ENCODE measurements at places on chromosomes 6 and 20. TPM values are rescaled to one million over a fixed set of nuclear protein-coding genes. Genes with fewer than 3 reads are reported as not detected.
A peak's percentile ranks its signal among the peaks of the same experiment; 100 is the strongest.

GRCh38 chr6:30981942-30982772, 1.4 kb upstream of the MUC21 start:
- no peak overlapping the region for H3K4me3 ChIP-seq
- H3K36me3 ChIP-seq, result no peaks in the 10 kb centered on the region
- no peak overlapping the region for H3K27ac ChIP-seq
- DNase-seq, result no peak
- peaks cover 58% of the 10 kb centered on the region for H3K27me3 ChIP-seq

RIPOR3 gene
- not detected for total RNA-seq

DNA sequence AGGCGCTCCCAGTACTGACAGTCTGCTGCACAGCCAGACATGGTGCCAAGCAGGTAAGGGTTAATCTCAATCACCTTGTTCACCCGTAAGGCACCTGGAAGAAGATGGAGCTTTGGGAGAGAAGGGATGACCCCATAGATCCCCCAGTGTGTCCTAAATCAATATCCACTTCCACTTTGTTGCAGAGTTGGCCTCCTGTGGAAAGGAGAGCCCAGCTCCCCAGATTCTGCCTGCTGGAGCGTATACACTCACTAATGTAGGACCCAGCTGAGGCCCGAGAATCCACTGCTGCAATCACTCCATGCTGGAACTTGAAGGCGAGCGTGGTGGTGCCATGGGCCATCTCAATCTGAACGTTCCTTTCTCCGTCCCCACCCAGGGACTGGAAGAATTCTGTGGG, 1.2 kb downstream of the PSMB8 start:
- H3K4me3 ChIP-seq, result peak overlapping the region; percentile 86
- H3K36me3 ChIP-seq, result peaks cover 70% of the 10 kb centered on the region
- DNase-seq, result no peak
- no peaks in the 10 kb centered on the region for H3K27me3 ChIP-seq

- H3K4me1 ChIP-seq, result peaks cover 69% of the 10 kb centered on the region
- H3K27ac ChIP-seq, result peak overlapping the region; percentile 62
- DNase-seq, result peak; percentile 48
Measured at GRCh38 chr6:127878115-127878514, 22.7 kb downstream of the THEMIS start.

- no peak overlapping the region for H3K27ac ChIP-seq
- no peak overlapping the region for H3K4me3 ChIP-seq
- H3K4me1 ChIP-seq, result no peaks in the 10 kb centered on the region
- no peaks in the 10 kb centered on the region for H3K36me3 ChIP-seq
- peak; percentile 64 for DNase-seq
Measured at GRCh38 chr6:34459899-34460593, 5.8 kb upstream of the PACSIN1 start.

DNMT3B gene
- total RNA-seq, result 4.7 TPM
